ENCODE measurements at places on chromosomes 7 and 10.

- no peak for DNase-seq
Measured at GRCh38 chr7:74579800-74580685, 77.5 kb upstream of the GTF2I start.

DNA sequence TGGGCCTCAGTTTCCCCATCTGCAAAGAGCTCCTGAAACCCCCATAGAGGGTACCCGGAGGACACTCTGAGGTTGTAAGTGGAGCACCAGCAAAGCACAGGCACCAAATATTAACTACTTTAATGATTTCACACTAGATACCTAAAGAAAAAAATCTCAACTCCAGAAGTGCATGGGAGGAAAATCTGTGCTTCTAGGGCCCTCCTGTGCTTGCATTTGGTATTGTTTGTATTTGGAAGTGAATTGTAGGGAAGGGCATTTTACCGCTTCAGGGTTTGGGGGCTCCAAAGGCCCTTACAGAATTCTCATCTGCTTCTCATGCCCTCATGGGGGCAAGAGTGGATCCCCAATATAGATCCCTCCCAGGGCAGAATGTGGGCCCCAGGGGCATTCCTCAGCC is 22.4 kb upstream of the DRGX start:
- no peak for DNase-seq

DNA sequence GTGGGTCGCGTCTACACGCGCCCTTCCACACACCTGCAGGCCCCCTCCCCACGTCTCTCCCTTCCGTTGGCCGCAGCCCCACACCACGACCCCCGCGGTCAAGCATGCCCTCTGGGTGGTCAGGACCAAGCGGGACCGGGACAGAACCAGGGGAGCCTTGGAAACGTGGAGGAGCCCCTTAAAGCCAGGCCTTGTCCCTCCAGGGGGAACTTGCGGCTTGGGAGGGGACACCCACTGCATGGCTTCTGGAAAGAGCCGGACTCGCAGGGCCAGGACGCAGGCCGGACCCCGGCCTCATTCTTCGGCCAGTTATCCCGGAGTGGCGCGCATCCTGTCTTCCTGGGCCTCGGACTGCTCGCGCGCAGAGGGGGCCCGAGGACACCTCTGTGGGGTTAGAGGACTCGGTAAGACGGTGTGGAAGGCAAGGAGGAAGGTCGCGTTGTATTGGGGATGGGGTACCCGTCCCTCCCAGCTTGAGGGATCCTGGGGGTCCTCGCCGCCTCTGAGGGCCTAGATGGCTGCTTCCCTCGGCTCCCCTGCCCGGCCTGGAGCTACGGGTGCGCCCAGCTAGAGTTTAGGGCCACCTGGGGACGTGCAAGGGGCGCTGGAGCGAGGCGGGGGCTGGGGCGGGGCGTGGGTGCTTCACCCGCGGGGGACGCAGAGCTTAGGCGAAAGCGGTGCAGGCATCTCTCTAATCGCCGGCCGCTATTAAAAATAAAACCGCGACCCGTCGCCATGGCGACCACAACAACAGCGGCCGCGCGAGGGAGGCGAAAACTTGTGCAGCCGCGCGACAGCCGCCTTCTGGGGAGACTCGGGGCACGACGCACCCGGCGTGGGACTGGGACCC is 1.8 kb upstream of the PDGFA start:
- peak; percentile 21 for DNase-seq

DNA sequence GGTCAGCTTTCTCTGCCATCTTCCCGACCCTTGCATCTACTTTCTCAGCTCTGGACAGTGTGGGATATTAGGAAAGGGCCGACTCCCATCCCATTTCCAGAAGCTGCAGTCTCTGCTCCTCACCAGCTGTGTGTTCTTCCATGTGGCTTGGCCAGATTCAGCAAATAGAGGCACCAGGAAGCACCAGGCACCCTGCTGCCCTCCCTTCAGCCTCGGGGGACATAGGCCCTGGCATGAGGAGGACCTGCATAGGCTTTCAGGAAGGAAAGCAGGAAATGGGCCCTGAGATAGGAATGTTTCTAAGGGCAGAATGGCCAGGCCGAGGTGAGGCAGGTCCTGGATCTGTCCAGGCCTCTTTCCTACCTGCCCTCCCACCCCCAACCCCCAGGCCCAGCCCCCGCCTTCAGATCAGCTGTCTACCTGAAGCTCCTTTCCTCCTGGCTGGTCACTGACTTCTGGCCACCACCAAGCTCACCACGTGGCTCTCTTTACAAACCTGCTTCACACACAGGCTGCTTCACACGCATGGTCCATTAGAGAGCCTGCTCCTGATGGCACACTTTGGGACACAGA is 27.5 kb upstream of the PURB start:
- no peak for DNase-seq

DNA sequence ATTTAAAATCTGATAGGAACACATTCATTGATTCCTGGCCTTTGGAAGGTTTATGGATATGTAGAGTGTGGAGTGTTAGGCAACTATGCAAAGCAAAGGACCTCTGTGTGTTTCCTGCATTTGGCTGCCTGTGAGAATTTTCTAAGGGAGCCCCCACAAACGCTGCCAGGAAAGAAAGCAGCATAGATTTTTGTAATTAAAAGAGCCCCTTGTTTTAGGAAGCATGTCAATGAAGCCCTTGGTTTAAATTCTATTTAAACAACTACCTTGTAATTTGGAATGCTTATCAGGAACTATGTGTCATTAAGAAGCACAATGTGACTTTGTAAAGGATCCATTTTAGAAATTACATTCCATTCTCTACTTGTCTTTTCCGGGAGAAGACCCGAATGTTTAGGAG is 742.5 kb downstream of the NXPH1 start:
- DNase-seq = no peak

GRCh38 chr10:60848126-60848525 is 69.8 kb downstream of the CDK1 start:
- no peak for DNase-seq

DNA sequence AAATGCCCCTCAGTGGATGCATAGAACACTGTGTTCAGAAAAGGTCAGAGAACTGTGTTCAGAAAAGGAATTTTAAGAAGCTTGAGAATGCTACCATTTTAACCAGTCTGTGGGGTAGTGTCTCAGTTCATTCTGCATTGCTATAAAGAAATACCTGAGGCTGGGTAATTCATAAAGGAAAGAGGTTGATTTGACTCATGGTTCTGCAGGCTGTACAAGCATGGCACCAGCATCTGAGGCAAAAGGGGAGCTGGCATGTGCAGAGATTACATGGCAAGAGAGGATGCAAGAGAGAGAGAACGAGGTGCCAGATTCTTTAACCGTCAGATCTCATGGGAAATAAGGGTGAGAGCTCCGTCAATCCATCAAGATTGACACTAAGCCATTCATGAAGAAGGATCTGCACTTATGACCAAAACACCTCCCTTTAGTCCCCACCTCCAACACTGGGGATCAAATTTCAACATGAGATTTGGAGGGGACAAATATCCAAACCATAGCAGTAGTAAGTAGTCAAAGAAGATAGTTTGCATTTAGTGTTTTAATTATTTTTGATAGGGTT is 119.8 kb downstream of the FAM107B start:
- DNase-seq = no peak

Measured in activated naive CD4-positive, alpha-beta T cell treated with anti-CD3 and anti-CD28 coated beads, Interleukin-2, amount 50 U/mL, for 72 hours (primary cell).